ENCODE measurements at places on chromosomes 5 and 9. TPM values are rescaled to one million over a fixed set of nuclear protein-coding genes. Genes with fewer than 3 reads are reported as not detected.

- no peak for DNase-seq
These were observed 42.7 kb downstream of the HSDL2 start for GRCh38 chr9:112422417-112423148.

ADAMTS12 gene
- total RNA-seq: 0.53 TPM

DNA sequence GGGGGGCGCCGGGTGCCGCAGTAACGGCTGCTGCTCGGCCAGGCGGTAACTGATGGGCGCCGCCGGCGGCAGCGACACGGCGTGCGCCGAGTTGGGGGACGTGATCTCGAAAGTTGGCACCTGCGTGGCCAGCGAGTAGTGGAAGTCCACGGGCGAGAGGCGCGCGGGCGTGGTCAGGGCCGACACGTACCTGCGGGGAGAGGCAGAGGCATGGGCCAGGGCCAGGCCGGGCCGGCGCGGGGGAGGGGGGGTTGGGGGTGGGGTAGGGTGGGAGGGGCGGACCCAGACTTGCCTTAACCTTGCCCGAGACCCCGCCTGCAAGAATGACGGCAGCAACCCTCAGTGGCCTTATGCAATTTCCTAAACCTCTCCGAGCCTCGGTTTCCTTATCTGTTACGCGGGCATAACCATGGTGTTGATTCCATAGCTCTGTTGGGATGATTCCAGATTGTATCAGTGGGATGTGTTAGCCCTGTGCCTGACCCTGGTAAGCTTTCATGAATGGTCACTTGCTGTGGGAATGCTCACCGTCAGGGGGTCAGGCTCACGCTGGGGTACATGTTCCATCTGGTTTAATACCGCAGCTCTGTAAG, 53.0 kb downstream of the PSD2 start:
- peak; percentile 54 for DNase-seq

IL9 gene
- total RNA-seq: not detected

DNA sequence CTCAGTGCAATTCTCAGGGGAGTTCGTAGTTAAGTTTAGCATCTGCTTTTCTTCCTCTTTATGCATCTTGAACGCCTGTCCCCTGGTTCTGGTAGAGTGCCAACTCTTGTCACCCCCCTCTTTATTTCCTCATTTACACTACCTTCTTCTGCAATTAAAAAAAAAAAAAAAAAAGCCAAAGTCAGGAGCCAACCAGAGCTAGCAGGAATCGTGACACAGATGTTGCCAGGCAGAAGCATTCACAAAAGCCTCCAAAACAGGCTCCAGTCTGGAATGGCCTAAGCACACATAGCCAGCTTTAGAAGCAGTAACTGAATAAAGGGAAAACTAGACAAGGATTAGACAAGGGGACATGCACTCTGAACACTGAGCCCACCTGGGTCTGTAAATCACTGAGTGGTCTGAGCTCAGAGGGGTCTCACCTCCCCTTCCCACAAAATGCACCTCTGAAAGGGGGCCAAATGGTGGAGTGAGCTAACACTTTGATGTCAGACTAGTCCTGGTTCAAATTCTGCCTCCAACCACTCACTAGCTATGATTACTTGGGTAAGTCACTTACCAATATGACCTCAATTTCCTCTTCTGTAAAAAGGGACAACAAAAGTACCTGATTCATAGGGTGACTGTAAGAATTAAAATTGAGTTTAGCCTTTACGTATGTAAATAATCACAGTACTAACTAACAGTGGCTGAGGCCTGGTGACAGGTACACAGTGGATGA, 2.0 kb downstream of the CD74 start:
- no peak for DNase-seq

DNA sequence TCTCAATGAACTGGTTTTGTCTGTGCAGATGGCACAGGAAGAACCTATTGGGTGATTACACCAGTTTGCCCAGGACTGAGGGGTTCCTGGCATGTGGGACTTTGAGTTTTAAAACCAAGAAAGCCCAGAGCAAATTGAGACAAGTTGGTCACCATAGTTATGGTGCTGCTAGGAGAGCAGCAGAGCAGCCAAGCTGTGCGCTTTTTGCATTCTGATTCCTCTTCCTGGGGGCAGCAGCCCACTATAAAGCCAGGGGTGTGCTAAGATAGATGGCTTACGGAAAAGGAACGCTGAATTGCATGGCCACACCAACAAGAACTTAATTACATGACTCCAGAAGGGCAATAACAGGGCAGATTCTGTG, 49.7 kb downstream of the TIMD4 start:
- no peak for DNase-seq

DNA sequence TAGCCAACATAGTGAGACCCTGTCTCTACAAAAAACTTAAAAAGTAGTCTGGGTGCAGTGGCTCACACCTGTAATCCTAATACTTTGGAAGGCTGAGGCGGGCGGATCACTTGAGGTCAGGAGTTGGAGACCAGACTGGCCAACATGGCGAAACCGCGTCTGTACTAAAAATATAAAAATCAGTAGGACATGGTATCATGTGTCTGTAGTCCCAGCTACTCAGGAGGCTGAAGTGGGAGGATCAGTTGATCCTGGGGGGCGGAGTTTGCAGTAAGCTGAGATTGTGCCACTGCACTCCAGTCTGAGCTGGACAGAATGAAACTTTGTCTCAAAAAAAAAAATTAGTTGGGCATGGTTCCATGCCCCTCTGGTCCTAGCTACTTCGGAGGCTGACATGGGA, 57.9 kb upstream of the MIER3 start:
- no peak for DNase-seq
